ENCODE measurements at places on chromosomes 6 and 20.

DNA sequence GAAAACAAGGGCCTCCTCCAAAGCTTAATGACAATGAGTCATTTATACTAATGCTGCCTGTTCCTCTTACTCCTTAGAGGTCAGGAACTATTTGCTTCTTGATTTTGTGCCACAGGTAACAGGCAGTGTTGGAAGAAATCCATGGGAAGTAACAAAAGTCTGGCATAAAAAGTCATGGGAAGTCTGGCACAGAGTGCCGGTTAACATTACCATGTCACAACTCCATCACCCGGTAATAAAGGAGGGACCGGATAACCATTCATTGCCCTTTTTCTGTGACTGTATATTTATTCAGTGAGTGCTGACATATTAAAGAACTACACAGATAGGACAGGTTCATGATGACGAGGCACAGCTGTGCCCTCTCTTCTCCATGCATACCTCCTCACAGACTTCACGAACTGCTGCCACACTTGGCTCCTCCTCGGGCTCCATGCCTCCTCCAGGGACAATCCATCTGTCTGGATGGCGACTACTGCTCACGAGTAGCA is 50.9 kb downstream of the NUDT3 start:
- no peak for DNase-seq

GRCh38 chr6:35488517-35488862 is 8.4 kb downstream of the TEAD3 start:
- no peak for DNase-seq

GRCh38 chr20:18057994-18058349 is 256 bp upstream of the OVOL2 start:
- peak; percentile 84 for DNase-seq

DNA sequence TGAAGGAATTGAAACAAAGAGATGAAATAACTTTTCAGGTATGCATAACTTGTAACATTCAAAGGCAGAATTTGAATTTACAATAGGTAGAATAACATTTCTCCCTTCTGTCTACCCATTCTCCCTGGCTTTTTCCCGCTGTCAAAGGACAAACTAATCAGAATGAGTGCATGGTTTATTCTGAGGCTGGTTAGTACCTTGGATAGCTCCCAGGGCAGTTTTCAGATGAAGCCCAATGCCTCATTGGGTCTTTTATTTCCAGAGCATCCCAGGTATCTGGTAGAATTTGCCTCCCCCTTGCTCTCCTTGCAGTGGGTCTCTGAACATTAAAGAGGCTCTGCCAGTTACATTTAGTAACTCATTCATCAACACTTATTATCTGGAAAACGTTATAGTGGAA is 665.5 kb downstream of the BCKDHB start:
- no peak for DNase-seq

GRCh38 chr6:106702451-106703110 is 73.2 kb downstream of the QRSL1 start:
- peak; percentile 66 for DNase-seq

GRCh38 chr20:46168438-46168837 is 50.3 kb downstream of the CD40 start:
- no peak for DNase-seq

GRCh38 chr6:132219901-132220300 is 181.4 kb downstream of the MOXD1 start:
- DNase-seq: no peak
